DMS79 treated with DMSO at 0.1 percent for 48 hours (cell line): ENCODE measurements at places on chromosomes 7 and 10.

DNA sequence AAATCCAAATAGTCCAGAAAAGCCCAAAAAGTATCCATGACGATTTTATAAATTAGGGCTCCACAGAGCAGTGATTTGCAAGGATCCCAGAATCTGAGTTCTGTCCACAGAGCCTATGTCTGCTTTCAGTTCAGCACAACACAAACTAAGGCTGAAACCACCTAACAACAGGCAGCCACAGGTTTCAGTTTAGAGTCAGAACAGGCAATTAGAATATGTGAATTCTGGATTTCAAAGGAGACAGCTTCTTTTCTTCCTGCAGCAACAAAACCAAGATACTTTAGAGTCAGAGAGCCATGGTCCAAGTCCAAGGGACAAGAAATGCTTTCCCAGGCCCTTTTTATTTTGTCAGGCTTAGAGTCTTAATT is 23.6 kb downstream of the IFIT3 start:
- no peak for DNase-seq

GRCh38 chr7:20494566-20494965 is 120.9 kb upstream of the ABCB5 start:
- DNase-seq, result no peak

- DNase-seq, result no peak
Observed at GRCh38 chr7:18445483-18445882, 50.1 kb upstream of the HDAC9 start.

- no peak for DNase-seq
Observed at GRCh38 chr7:137731436-137731835, 115.3 kb downstream of the DGKI start.

DNA sequence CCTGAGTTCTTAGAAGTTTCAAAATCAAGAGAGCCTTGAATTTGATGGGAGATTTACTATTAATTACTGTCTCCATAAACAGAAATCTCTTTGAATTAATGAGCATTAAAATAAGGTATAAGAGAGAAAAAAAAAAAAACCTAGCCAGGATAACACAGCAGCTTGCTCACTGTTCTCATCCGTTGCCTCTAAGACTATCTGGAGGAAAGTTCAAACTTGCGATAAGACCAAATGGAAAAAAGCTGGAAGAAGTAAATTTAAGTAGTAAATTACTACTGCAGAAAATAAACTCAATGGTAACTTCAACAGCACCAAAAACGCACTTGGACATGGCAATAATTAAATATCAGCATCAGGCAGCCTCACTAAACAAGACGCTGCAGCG is 36.7 kb downstream of the GNA12 start:
- DNase-seq, result no peak

- DNase-seq, result no peak
Observed at GRCh38 chr7:21829731-21830130, 116.0 kb downstream of the CDCA7L start.

DNA sequence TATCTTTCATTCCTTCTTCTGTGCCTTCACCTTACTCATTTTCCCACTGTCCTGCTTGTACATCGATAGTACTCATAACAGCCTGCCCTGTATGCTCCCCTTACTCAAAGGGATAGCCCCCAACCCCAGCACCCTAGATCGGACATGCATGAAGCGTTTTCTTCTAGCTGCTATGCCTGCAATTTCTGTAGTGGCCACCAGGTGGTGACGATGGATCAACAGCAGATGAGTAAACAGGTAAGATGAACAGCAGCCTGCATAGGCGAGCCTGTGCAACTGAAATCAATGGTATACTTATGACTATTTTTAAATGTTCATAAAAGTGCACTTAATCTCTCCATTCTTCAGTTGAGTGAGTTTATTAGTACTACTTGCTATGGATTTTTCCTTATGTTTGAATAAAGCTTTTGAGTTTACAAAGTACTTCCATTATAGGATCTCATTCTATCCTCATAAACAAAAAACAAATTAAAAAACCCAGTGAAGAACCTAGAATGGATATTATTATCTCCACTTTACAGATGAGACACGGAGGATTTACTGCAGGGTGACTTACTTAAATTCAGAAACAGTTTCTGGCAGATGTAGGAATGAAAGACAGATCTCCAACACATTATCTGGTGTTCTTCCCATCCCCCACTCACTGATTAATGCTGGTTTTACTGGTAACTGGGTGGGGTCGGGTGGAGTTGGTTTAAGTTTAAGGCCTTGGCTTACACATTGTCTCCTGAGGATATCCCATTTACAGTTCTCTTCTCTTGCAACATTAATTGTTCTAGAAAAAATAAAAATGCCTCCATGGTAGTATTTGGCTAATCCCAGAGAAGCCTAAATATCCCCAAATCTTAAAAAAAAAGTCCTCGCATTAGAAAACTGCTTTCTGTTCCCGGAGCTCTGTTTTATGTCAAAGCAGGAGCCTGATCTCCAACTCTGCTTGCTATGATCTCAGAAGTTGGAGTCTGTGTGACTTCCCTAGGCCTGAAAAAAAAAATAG is 222.1 kb downstream of the GLI3 start:
- no peak for DNase-seq

DNA sequence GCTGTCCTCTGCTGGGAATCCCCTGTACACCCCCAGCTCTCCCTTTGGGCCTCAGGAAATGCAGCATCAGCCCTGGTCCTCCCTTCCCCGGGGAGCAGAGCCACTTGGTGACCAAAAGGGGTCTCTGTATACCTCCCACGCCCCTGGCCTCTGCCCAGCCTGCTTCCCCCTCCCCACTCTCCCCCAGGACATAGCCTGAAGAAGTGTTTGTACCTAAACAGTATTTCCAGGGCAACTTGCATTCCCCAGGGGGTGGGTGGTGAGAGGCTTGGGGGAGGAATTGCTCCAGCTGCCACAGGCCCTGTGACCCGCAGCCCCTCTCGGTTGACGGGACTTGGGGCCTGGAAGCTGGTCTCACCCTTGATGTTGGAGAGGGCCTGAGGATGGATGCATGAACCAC is 39.3 kb downstream of the TMEM270 start:
- DNase-seq, result no peak

DNA sequence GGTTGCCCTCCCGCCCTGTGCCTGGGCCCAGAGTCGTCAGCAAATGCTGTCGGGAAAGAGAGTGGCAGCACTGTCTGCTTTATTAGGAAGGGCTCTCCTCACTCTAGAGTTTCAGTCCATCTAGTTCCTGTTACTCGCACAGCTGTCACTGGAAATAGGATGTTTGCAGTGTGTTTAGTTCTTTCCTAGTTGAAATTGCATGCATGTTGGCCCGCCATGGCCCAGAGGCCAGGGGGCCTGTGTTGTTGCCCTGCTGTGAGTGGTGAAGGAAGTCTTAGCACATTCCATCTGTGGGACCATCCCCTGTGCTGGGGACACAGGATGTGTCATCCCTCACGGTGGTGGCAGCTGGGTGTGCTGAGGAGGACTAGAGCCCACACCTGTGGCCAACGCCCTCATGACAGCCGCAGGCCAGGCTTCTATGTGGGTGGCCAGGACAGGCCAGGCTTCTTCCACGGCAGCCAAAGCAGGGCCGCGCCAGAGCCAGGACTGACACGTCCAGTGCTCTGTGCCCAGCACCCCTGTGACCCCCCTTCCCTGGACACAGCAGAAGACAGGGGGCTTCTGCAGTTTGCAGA is 45.4 kb downstream of the ZNF467 start:
- DNase-seq, result no peak

DNA sequence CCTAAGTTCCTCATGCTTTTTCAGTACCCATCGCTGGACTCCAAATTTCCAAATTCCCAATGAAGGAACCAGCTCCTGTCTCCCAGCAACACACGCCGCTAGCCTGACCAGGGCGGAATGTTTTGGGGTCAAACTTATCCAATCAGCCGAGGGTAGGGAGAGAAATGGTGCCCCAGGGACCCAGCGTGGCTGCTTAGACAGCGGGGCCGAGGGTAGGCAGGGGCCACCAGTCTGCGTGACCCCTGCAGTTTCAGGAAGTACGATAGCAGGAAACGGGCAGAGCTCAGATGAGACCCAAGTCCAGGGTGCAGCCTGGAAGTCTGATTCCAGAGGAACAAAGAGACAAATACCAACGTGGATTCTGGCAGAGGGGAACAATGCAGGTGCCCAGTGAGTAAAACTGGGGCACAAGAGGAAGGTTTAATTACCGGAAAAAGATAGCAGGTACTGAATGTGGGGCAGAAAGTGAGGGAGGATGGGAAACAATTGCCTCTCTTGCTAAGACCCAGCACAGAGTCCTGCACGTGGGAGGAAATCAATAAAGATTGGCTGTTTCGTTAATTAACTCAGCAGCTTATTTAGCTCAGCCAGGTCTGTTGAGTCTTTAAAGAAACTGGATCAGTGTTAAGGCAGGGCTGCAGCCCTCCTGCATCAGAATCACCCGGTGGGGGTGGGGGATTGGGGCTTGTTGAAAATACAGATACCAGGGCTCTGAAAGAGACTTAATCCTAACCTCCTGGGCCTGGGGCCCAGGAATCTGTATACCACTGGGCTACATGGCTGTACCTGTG is 50.4 kb upstream of the NFE2L3 start:
- DNase-seq, result no peak

DNA sequence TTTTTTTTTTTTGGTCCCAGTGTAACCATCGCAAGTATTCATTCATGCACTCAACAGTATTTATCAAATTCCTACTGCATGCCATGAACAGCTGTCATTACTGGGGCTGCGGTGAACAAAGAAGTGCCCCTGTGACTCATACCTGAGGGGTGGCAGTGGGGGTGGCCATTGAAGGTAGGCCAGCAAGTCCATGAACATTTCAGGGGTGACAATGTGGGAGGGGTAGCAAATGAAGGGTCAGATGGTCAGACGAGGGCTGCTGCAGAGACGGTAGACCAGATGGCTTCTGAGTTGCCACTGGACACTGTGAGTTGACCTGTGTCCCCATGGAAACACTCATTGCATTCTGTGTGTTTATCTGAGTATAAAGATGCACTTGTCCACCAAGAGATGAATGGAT is 92.5 kb upstream of the PITRM1 start:
- no peak for DNase-seq

GRCh38 chr10:43928425-43928968 is 279.8 kb upstream of the ZNF32 start:
- DNase-seq, result no peak

GRCh38 chr10:45404087-45404769 is 30.2 kb downstream of the ALOX5 start:
- no peak for DNase-seq

GRCh38 chr7:75892634-75893272 is 13.9 kb downstream of the RHBDD2 start:
- peak; percentile 96 for DNase-seq

DNA sequence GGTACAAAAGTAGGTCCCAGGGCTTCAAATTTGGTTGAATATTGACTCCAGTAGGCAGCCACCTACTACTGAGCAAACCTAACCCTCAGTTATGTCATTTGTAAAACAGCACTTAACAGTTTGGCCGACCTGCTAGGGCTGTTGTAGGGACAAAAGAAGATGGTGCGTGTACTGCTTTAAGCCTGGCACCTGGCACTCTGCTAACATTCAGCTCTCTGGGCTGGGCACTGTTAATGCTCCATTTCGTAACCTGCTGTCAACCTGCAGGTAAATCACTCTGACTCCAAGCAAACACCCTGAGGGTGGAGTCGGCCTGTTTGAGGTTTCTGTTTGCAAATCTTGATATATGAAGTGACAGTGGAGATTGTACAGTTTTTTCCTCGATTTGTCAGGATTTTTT is 7.2 kb downstream of the ZKSCAN1 start:
- no peak for DNase-seq

DNA sequence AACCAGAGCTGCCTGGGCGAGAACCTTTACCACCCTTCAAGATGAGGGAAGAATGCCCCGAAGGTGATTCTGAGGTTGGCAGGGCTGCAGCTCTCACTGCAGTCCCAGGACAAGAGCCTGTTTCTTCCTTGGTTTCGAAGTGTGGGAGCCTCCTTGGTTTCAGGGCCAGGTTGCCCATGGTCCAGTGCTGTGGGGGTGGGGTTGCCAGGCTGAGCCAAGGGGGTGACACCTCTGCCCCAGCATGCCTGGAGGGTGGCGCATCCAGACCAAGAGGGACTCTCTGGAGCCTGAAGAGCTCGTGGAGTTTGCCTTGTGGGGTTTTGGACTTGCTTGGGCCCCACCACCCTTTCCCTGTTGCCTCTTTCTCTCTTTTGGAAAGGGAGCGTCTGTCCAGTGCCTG is 41.3 kb downstream of the WDR37 start:
- DNase-seq, result no peak

- DNase-seq, result no peak
Observed at GRCh38 chr7:43769281-43769680, 10.8 kb downstream of the BLVRA start.

DNA sequence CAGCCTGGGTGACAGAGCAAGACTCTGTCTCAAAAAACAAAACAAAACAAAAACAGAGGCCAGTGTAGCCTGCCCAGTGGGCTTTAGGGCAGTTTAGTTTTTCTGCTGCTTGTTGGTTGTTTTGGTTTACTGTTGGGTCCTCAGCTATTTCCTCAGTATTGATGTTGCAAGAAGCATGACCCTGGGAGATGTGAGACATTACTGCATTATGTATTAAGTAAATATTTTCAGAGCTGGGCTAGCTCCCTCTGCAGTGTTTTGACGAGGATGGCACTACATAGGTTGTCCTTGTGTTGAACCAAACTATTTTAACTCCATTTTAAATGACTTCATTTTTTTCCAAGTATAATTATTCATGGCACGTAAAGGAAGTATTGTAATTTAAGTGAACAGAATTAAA is 4.8 kb downstream of the AKAP9 start:
- DNase-seq, result no peak

- no peak for DNase-seq
Observed at GRCh38 chr7:42960762-42961161, 28.6 kb downstream of the MRPL32 start.

DNA sequence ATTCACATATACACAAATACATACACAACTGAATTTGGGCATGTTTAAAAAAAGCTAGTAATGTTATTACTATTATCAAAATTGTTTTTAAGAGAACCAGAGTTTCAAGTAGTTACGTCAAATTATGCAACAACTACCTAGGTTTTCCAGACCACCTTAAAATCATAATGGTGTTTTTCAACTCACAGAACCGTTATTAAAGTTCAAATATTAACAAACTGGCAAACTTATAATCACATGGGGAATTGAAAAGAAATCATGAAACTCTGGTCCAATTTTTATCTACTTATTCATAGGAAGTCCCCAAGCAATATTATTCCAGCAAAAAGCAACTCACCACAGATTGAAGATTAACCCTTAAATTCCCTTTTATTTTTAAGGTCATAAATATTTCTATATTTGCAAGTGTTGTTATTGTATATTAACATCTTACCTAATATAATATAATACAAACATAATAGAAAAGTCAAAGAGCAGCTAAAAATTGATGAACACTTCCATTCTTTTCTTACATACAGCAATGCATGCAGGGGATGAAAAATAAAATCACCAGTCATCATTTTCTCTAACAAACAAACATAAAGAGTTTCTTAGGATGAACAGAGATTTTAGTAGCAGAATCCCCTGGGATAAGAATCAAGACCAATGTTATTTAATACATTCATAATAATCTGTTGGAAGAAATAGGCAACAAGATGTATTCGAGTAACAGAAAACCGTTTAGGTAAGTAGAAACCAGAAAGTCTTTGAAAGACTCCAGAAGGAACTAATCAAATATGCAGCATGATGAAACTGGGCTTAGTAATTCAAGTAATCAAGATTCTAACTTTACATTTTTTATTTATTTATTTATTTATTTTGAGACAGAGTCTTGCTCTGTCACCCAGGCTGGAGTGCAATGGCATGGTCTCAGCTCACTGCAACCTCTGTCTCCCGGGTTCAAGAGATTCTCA is 391.1 kb downstream of the PARD3 start:
- no peak for DNase-seq

GRCh38 chr10:84360637-84361365 is 32.4 kb downstream of the CCSER2 start:
- no peak for DNase-seq
